Activated T-helper 17 cell treated with anti-CD3 and anti-CD28 coated beads, Interleukin-2, amount 50 U/mL, for 72 hours (primary cell): ENCODE measurements at places on chromosomes 7 and 10.

DNA sequence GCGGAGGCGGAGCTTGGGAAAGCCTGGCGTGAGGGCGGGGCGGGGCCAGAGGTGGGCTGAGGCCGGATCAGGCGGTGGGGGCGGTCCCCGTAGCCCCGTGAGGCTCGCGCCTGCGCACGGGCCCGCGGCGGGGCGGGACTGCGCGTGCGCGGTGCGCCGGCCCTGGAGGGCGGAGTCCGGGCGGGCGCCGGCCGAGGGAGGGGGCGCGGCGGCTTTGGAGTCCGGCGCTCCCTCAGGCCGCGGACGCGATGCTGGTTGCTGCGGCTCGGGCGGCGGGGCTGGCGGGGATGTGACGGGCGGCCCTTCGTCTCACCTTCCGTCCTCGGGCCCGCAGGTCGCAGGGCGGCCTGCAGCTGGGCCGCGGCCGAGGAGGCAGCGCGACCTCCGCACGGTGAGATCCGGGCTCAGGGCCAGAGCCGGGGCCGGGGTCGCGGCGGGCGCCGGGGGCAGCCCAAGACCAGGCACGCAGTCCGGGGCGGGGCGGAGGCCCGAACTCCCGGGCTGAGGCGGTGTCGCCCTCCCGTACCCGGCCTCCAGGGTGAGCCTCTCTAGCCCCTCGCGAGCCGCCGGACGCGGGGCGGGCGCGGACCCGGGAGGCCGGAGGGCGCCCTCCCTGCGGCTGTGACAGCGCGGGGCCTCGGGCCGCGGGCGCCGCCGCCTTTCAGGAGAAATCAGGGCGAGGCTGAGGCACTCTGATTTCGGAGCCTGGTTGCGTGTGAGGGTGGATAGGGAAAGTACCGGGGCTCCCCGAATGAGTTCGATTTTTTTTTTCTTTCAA lies at the start of gene CCSER2:
TSS of gene CCSER2 (plus strand) at position 172 of the 778 bp plus-strand sequence. CDS start 42,464 bp downstream, outside the sequence.
- peak; percentile 69 for ATAC-seq

DNA sequence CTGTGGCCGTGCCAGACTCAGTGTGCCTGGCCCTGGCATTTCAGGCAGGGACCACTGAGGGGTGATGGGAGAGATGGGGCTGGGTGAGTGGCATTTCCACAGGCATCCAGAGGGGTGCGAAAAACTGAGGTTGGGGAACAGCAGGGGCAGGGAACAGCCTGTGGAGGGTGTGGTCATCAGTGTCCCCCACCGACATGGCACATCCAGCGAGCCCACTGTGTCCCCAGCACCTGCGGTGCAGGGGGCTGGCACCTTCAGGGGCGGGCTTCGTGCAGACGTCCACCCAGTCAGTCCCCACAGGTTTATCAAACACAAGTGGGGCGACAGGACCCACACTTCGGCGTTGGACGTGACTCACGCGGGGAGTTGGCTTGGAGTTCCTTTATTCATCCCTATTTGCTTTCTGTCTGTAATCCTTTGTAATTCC lies 14.8 kb downstream of the CUX1 start:
- no peak for ATAC-seq

DNA sequence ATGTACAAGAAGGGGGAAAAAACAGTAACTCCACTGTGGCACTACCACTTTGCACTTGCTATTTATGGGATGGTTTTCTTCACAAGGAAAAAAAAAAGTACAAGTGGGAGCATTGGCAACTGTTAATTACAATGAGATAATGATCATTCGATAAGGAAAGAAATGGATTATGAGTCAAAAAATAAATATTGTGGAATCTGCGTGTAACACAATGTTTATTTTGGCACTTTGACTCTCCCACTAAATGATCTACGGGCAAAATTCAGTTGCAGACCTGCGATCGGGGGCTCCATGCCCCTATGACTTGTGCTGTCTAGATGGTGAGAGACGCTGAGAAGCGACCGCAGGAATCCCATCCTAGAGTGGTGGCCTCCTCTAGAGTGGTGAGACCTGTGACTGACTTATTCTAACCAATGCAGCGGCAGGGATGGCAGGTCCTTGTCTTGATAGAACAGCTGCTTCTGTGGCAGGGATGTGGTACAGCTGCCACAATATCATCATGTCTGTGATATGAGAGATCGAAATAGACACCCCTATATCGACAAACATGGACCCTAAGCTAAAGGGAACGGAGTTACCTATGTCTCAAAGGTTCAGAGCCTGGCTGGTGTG lies 345.0 kb upstream of the KLF6 start:
- ATAC-seq = no peak

DNA sequence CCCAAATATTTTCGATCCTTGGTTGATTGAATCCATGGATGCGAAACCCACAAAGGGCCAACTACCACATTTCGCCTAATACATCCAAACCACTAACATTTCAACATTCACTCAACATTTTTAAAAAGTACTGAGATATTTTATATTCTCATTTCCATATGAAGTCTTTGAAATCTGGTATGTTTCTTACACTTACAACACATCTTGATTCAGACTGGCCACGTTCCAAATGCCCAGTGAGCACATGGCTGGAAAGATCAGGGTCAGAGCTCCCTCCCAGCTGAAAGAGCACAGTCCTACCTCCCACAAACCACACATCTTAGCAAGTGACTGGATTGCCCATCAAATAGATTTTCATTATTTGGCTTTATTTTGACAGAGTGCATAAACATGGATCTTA lies 18.9 kb downstream of the NCAPG2 start:
- no peak for ATAC-seq

DNA sequence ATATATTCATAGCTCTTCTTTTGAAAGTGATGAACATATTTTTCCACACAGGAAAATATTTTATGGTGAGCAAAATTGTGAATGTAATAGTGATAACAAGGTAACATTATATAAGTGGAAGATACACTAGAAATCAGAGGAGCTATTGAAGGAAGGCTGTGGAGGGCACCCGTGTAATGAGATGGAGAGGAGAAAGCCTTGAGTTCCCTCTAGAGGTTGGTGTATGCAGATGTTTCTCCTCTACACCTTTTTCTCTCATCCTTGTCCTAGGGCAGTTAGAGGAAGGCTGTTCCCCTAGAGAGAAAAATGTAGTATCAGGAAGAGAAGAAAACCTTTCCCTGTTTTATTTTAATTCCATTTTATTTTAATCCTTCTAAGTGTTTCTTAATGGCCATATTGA lies 54.6 kb upstream of the NRG3 start:
- ATAC-seq = no peak

DNA sequence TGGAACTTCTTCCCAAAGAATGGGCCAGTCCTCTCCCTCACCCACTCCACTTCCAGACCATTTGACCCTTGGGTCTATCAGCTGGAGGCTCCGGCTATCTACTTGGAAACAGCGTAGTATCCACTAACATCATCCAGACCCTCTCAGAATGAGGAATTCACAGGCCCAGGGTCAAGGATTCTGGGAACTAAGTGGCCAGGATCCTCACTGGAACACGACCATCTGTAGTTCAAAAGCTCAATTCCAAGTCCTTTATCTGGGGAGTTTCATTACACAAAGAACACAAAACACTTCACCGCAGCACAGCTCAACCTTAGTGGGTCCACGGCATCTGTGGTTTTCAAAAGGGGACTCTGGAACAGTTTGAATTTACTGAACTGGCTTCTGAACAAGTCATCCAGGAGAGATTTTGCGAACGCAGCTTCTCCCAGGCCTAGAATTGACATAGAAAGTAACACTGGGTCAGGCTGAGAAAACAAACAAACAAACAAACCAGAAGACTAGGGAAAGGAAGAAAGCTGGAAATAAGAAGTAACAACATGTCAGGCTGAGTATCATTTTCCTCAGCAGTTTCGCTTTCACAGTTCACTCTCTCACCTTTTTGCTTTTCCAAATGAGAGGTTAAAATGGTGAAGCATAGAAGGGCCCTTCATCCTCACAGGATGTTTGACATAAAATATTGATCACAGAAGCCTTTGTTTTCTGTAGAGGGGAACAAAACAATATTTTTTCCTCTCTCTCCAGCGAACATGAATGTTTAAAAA lies 57.6 kb upstream of the USP6NL start:
- no peak for ATAC-seq

DNA sequence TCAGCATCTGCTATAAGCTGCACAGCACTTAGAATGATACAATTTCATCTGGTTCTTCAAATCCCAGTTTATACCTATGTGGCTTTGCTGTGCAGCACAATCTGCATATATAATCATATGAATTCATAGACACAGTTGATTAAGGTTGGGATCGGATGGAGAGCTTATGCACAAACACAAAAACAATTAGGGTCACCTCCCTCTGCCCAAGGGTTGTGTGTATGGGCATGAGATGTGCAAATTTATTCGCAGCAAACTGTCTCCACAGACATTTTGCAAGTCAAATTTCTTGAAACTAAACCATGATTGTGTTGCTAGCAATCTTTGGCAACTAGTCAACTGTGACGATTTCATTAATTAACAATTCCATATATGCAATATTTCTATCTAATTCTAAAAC lies 955.7 kb downstream of the SORCS3 start:
- no peak for ATAC-seq
